Natural killer cell treated with Interleukin-12 subunit alpha and Interleukin-12 subunit beta and Interleukin-15 and Interleukin-18, amount 100 ng/mL, for 72 hours (primary cell): ENCODE measurements at places on chromosomes 5 and 9.

DNA sequence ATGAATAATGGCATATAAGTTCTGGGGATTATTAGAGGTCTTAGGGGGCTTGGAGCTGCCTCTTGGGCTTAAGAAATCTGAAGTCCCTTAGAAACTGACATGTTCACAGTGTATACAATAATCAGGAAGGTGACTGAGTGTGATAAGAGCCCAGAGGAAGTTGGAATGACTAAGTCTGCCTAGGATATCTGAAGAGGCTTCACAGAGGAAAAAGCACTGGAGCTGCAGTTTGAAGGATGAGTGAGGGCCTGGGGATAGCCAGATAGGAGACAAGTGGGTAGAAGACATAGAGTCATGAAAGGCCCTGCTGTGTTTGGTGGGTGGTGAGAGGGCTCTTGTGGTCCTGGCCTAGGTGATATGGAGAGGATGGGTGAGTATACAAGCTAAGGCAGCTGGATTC, 8.8 kb downstream of the NEUROG1 start:
- no peak for DNase-seq

GRCh38 chr5:145553177-145553576, 282.0 kb downstream of the PRELID2 start:
- no peak for DNase-seq

GRCh38 chr9:30967476-30967875, 1417.0 kb upstream of the ACO1 start:
- no peak for DNase-seq

- DNase-seq, result no peak
Observed at GRCh38 chr5:99000221-99000620, 71.4 kb upstream of the CHD1 start.

DNA sequence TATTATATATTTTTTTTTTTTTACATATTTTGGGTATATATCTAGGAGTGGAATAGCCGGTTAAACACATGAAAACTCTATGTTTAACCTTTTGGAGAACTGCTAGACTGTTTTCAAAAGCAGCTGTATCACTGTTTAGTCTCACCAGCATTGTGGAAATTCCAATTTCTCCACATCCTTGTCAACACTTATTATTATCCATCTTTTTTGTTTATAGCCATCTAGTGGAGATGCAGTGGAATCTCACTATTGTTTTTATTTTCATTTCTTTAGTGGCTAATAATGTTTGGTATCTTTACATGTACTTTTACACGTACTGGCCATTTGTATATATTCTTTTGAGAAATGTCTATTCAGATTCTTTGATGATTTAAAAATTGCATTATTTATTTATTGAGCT, 22.7 kb upstream of the CCDC180 start:
- DNase-seq, result no peak

GRCh38 chr5:139273322-139273571, 20.3 kb upstream of the MATR3 start:
- DNase-seq, result no peak

DNA sequence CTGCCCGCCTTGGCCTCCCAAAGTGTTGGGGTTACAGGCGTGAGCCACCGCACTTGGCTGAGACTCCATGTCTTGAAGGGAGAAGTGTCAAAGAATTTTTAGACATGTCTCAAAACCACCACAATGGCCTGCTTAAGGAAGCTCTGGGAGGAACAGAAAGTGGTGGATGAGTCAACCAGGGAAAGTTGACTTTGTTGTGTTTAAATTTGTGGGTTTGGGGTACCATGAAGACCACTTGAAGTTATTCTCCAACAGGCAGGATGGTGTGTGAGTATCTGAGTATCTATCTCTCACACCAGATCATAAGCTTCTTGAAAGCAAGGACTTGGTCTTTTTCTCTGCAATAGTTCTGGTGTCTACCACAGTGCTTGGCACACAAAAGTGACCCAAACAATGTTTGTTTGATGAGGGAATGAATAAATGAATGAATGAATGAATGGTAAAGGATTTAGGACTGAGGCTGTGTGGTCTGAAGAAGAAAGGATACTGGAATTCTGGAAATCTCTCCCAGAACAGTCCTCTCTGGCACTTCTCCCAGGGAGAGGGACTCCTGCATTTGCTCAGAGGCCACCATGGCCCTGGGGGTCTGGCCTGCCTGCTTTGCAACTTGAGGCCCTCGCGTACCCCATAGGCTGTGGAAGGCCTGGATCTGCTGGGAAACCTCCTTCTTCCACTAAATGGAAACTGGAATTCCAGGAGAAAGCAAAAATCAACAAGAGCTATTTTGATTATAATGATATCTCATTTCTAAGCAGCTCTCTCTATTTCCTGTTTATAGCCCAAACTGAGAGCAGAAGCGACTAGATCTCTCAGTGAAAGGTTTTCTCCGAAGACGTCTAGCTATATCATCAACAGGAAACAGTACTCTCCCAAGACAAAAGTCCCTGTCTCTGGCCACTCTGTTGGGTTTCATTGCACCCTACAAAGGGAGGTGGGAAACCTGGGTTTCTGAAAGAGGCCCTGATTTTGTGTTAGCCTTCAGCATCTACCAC, 187.9 kb downstream of the PALM2AKAP2 start:
- DNase-seq, result no peak

GRCh38 chr5:16857635-16858034, 78.5 kb downstream of the MYO10 start:
- DNase-seq, result no peak

DNA sequence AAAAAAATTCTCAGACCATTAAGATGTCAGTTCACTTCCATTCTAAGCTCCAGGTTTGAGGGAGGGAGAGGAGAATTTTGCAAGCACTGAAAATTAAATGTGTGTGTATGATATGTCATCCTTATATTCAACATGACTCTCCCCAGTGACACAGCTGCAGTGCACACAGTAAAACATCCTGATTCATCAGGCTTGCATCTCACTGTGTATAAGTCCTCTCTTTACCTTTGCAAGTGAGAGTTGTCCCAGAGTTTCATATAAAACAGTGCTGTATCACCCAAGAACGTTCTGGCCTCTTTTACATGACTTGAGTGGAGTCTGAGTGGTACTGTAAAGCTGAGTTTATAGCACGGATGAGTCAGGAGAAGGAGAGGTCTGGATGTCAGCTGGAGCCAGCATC, 50.0 kb downstream of the DMRT2 start:
- DNase-seq, result no peak

- no peak for DNase-seq
Observed at GRCh38 chr9:227860-228259, 13.2 kb downstream of the DOCK8 start.
